ENCODE measurements at places on chromosomes 3 and 15.

GRCh38 chr3:167001374-167001773, 378.7 kb downstream of the ZBBX start:
- no peak for DNase-seq

- DNase-seq, result no peak
Measured at GRCh38 chr3:71423151-71423906, 160.2 kb downstream of the FOXP1 start.

GRCh38 chr3:52290596-52291507, 3.2 kb downstream of the GLYCTK start:
- no peak for DNase-seq

- no peak for DNase-seq
Measured at GRCh38 chr15:73284090-73284716, 84.6 kb downstream of the HCN4 start.

- no peak for DNase-seq
Measured at GRCh38 chr3:4409415-4409814, 57.7 kb downstream of the SUMF1 start.

DNA sequence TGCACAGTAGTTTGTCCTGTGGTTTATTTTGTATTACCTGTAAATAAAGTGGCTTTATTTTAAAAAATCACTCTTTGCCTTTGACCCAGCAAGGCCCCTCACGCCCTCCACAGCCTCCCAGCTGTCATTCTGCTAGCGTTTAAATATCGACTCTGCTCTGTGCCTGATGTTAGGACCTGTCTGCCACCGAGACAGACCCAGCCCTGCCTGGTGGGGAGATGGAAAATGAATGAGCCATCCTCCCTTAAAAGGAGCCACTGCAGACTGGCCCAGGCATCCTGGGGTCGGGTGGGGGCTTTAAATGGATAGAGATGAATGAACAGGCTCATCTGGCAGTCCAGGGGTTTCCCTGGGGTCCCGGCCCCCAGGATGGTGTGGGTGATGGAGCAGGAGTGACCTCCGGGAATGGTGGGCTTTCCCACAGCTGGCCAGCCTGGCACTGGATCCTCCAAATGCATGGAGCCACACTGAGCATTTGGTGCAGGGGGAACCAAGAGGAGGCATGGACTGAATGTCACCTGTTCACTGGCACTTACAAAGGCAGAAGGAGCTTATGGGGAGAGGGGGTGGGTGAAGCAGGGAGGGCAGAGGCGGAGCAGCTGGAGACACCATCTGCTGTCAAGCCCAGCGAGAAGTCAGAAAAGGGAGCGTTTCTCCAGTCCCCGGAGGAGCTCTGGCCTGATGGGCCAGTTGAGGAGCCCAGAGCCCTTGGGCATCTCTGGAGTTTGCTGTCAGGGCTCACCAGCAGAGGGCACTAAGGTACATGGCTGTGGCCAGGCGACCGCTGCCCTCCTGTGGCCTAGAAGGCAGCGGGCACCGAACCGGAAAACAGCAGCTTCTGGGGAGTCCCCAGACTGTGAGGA, 11.9 kb downstream of the GRM2 start:
- peak; percentile 90 for DNase-seq

DNA sequence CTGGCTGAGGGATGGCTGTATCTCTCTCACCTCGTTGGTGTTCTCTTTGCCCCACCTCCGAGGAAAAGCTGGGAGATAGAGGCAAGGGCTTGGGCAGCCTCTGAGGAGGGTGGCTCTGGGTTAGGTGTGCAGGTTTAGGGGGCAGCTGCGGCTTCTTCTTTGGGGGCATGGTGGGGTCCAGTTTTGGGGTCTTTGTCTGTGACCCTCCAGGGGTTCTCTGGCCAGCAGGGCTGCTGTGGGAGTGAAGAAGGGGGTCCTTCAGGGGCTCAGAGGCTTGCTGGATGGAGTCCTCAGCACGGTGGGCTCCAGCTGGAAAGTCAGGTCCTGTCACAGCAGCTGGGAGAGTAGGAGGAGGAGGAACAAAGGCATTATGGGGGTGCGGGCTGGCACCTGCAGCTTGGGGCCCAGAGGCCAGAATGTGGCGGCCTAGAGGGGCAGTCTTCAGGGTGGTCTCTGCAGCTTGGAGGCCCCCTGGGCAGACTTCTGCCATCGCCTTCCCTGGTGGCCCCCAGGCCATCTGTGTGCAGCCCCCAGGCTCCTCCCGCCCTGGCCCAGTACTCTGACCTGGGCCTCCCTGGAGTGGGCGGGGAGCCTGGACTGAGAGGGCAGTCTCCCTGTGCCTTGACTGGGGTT, 7.0 kb downstream of the XIRP1 start:
- DNase-seq, result no peak

- DNase-seq, result no peak
Measured at GRCh38 chr3:184672335-184672734, 39.5 kb downstream of the MAGEF1 start.

- no peak for DNase-seq
Measured at GRCh38 chr3:167813169-167814123, 77.9 kb downstream of the SERPINI1 start.

- peak; percentile 24 for DNase-seq
Measured at GRCh38 chr3:40309925-40310695, 603 bp downstream of the EIF1B start.

DNA sequence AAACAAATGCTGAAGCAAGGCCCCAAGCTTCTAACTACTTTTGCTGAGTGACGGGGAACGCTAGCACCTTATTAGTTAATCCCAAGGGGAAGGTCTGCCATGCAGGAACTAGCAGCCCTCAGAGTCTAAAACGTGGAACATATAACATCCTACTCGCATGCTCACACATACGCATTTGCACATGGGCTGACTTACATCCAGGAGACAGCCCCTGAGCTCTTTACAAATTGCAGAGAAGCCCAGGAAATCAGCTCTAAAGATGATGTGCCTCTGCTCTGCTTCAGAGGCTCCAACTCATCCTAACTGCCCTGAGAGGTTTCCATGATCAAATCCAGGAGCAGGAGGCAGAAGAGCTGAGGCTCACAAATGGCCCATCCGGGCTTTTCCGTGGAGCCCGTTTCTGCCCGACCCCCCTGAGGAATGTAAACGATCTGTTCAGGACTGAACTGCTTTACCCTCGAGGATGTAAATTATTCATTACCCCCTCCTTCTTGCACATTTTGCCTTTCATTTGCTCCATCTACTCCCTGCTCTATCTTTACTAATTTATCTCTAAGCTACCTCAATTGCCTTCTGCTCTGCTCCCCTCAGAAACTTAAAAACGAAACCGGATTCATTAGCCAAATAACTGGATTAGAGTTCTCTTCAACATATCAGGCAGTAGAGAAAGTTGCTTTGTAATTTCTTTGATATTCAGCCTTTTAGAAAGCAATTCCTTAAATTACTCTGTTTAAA, 141.9 kb upstream of the CCDC54 start:
- DNase-seq, result no peak

GRCh38 chr3:1183320-1184048, 90.7 kb downstream of the CNTN6 start:
- DNase-seq, result peak; percentile 12

GRCh38 chr15:54206586-54207321, 228.5 kb downstream of the UNC13C start:
- DNase-seq, result no peak

DNA sequence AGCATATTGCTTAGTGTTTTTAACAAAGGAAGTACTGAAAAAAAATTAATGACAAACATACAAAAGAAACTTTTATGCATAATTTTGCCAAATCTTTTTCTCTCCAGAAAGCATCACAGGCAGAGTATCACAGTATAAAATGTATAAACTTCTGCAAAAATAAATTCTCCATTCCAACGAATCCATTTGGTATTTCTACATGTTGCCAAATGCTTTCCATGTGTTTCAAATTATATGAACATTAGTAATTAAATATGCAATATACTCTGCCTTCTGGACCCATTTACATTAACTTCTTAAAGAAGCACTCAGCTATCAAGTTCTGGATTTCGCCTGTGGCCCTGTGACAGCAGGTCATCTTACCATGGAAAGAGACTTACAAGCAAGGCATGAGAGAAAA, 189.1 kb upstream of the ALCAM start:
- no peak for DNase-seq

- no peak for DNase-seq
Measured at GRCh38 chr3:195113048-195113447, 157.9 kb downstream of the XXYLT1 start.

- no peak for DNase-seq
Measured at GRCh38 chr15:81373176-81373575, 837 bp downstream of the TMC3 start.

DNA sequence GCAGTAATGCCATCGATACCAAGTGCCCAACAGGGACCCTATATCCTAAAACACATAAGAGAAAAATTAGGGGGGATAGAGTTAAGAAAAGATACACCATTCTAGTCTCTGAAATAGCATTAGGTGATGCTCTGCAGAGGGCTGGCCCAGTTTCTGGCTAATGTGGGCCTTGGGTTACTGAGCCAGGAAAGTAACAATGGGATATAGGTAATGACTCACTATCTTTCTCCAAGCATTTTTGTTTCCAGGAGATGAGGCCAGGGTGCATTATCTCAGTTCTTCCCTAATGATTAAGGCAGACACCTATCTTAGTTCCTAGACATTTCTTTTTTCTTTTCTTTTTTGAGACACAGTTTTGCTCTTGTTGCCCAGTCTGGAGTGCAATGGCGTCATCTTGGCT, 50.0 kb downstream of the PRKAR2A start:
- DNase-seq, result no peak

DNA sequence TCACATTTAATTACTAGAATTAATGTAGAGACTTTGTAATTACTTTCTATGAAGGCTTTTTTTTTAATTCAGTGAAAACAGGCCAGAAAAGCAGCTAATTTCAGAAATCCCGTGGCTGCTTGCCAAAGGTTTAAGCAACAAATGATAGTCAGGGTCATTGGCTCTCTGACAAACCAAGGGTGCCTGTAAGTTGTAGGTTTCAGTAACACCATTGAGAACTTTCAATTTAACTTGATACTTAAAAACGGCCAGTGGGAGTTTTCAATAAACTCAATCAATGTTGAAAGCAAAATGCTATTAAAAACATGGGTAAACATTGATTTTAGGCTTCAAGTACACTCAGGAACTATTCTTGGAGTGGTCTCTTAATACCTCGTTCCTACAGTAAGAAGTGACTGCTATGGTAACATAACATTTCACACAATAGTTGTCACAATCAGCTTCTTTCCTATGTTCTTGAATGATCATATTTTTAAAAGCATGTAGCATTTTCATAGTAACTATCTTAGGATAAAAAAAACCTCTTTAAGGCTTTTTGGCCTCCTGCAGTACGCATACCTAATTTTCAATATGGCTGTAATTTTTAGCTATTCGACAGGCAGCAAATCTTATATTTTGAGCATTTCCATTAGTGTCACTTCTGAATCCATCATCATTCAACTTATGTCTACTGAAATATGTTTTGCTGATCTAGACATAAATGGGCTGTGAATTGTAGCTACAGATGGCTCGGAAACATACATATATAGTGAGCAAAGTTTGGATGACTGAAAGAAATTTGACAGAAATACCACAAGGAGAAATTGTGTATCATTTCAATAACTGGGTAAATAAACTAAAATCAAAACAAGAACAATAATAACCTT, 592.1 kb upstream of the GBE1 start:
- DNase-seq, result no peak

GRCh38 chr3:72973031-72973723, 23.4 kb upstream of the PPP4R2 start:
- no peak for DNase-seq

DNA sequence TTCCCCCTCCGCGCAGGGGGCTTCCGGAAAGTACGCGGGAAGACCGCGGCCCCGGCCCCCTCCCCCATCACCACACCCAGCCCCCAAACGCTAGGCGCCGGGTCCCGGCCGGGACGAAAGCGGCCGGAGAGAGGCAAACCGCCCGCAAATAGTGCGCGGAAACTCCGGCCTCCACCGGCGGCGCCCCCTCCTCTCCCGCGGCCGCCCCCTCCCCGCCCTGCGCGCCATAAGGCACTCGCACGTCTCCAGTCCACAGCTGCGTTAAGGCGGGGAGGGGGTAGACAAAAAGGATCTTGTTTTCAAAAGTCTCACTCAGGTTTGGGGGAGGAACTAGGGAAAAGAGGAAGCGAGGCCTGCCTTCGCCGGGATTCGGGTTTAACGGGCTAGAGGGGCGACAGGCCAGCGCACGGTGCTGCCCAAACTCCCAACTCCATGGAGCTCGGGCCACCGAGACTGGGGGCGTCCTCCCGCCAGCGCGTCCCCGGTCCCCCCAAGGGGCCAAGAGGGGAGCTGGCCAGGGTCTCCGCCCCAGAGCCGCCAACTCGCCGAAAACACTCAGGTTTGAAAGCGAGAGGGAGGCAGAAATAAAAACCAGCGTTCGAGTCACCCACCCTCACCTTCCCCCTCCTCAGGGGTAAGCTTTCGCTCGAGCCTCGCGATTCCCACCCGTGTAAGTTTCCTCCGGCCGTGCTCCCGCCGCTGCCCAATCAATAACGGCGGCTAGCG, 1.8 kb downstream of the ANP32A start:
- DNase-seq, result no peak

DNA sequence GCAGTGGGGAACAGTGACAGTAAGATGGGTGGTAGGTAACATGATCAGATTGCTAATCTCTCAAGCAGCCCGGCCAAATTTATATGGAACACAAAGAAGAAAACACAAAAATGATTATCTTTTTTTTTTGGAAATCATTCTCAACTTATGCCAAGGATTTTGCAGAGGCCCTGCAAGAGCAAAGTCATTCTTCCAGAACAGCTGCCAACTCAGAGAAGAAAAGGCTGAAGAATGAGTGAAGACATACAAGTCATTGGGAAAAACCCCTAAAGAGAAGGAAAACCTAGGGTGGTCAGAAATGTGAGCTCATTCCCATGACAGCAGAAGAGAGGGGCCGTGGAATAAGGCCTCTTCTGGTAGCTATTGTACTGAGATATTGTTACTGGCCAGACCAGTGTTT, 246.7 kb downstream of the SHOX2 start:
- DNase-seq, result no peak

- no peak for DNase-seq
Measured at GRCh38 chr15:48603922-48604321, 41.6 kb downstream of the FBN1 start.

GRCh38 chr3:19013879-19014278, 134.4 kb upstream of the KCNH8 start:
- DNase-seq, result no peak

- DNase-seq, result no peak
Measured at GRCh38 chr3:168002786-168003368, 92.8 kb downstream of the GOLIM4 start.

- DNase-seq, result no peak
Measured at GRCh38 chr3:170038434-170039110, 777 bp downstream of the GPR160 start.
